ENCODE measurements at places on chromosomes 6 and 20.

- DNase-seq: no peak
These were observed 47.1 kb upstream of the TBC1D7 start for GRCh38 chr6:13375360-13375878.

GRCh38 chr20:4051413-4052138 is 36.2 kb upstream of the RNF24 start:
- no peak for DNase-seq

DNA sequence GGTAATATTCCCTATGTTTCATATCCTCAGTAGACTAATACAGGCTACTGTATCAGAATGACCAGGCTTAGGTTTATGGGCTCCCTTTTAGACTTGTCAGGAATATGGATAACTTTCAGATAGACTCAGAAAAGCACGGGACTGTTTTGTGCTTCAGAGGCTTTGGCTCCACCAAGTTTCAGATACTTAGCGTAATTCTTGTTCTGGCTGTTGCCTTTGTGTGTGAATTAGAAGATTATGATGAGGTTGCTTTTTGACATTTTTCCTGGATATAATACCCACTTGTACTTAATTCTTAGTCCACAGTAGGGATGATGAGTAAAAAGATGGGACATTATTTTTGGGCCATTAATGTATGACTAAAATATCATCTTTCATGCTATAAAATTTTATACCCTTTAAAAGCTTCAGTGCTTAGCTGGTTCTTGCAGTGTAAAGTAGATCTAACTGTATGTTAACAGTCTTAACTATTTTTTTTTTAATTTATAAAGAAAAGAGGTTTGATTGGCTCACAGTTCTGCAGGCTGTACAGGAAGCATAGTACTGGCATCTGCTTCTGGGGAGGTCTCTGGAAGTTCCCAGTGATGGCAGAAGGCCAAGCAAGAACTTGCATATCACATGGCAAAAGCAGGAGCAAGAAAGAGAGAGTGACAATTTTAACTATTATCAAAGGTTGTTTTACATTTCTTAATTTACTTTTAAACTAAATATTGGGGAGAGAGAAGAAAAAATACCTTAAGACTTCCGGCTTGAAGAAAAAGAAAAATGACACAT is 120.7 kb downstream of the ZFAND3 start:
- no peak for DNase-seq

GRCh38 chr6:12265791-12266190 is 24.4 kb upstream of the EDN1 start:
- no peak for DNase-seq

DNA sequence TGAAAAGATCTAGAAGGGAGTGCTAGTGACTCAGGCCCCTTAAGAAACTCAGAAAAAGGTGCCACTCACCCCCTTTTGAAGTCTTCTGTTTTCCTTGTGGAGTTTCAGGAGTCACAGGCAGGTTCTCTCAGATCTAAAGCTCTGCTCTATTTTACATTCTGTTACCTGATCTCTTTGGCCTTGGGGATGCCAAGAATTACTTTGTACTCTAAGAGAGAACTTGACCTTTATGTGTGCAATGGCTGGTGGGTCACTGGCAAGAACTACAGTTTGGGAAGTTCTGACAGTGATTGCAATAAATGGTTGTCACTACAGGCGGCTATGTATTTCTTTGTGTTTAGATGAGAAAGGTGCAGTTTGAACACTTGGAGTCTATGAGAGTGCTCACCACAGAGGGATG is 24.2 kb upstream of the ENPP4 start:
- DNase-seq: no peak

DNA sequence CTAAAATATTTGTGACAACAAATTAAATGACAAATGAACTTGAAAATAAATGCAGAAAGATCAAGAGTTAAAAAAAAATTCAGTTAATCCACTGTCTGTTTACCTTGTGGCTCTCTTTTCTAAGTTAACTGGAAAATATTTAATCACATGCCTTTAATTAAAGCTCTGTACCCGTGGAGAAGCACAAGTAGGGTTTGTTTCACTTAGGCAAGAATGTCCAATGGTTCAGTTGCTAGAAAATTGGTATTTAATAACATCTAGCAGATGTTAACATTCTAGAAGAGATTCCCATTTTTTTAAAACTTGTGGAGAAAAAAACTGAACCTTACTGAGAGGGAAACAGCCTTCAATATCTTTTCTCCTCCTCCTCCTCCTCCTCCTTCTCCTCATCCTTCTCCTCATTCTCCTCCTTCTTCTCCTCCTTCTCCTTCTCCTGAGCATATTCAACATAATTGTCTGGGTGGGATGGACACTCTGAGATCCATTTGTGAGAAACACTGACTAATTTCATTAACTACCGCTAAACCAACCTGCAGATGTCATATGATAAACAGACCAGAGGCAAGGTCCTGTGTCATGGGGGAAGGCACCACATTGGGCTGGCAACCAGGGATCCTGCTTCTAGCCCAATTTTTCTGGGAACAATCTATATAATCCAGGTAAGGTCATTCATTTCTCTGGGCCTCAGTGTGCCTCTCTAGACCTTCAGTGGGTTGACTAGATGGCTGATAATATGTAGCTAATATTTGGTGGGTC is 44.1 kb upstream of the AKIRIN2 start:
- DNase-seq: no peak

GRCh38 chr6:131950767-131951575 is at the start of gene CCN2:
TSS of gene CCN2 (minus strand) at chr6:131951372. CDS start at chr6:131951172, 200 bp downstream.
- DNase-seq: no peak

DNA sequence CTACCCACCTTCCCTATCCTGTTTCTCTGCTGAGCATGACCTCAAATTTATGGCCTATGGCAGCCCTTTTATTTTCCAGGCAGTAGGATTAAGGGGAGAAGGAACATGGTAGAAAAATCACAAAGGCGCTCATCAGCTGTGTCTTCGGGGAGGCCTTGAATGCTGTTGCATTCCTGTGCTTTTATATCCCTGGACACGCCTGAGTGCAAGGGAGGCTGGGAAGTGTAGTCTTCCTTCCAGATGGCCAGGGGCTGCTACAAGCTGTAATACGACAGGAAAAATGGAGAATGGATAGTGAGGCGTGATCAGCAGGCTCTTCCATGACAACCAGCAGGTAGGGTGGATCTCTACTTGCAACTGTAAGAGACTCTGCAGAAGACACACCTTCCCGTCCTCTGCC is 210.9 kb upstream of the GGTLC1 start:
- no peak for DNase-seq

DNA sequence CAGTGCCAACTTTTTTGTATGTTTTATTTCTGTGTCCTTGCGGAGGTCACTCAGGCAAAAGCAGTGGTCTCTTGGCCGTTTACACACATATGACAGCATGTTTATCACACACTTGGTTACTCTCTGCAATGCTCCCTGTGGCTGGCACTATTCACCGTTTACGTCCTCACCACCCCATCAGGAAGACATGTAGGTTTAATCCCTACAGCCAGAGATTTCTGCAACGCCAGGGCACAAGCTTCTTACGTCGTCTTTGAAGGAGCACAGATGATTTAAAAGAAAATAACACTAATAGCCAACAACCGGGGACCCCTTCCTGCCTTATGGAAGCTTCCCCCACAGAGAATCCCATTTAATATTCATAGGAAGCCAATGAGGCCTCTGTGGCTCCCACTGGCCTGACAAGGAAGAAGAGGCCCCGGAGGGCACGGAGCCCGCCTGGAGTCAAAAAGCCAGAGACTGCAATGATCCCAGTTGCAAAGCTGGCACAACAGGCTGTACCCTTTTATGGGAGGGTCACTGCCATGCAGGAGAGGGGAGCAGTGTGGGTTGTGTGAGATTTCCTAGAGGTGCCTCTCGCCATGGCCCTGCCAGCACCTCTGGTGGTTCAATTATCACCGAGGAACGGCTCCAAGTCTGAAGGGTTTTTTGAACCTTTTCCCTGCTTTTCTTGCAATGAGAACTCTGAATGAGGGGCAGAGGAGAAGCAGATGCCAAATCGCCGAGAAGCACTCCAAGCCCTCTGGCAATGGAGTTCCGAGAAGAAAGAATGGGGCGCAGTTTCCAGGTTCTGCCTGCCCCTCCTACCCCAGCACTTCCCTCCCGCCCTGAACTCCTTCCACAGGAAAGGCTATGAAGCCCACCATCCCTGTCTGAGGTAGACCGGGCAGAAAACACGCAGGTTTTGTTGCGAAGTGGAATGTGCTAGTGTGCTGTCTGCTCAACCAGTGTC is 96.2 kb downstream of the THBS2 start:
- DNase-seq: no peak

GRCh38 chr6:64415926-64416325 is 780.3 kb downstream of the PHF3 start:
- no peak for DNase-seq

DNA sequence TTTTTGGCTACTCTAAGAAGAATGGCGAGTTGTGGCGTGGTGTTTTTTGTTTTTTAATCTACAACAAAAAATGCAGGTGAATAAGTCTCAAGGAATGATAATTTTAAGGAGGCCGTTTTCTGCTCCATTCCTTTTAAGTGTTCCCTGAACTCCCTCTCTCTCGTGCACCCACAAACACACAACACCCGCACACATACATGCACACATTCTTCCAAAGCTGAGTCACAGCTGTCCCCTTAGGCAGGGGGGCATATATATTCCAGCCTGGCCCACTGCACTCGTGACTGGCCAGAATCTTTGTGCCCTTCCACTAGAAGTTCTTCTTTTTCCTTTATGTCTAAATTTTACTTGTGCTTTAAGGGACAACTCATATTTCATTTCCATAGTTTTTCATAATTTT is 405.7 kb downstream of the LMBRD1 start:
- no peak for DNase-seq

DNA sequence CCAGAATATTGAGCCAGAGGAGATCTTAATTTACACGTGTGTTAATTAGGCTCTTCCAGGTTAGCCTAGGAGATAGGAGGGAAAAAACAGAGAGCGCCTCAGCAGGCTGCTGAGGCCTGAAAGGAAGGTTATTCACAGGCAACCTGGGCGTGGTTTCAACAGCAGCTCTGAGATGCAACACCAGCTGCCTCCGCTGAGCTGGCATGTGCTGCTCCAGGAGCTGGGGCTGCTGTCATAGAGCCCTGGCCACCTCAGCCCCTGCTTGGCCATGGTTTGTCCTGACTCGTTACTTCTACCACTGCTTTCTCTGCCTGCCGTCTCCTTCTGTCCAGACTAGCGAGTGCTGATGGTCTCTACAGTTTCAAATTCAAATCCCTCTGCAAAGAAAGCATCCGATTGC is 32.4 kb upstream of the RPP40 start:
- no peak for DNase-seq

DNA sequence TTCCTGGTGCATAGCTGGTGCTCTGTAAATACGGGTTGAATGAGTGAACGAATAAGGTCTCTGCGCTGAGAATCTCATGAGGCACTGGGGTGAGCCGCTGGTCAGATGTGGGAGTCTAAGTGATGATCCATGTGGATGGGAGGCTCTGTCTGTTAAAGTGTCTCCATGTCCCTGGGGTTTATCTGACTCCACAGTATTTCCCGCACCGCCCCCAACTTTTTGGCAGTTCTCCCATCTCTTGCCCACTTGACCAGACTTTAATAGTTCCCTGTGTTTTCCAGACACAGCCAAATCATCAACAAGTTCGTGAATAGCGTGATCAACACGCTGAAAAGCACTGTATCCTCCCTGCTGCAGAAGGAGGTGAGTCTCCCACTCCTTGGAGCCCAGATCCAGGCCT is 9.9 kb downstream of the BPIFA2 start:
- no peak for DNase-seq

All from activated T-cell treated with anti-CD3 and anti-CD28 coated beads, Interleukin-2, amount 50 U/mL, for 4 hours (primary cell).